Stimulated activated CD4-positive, alpha-beta T cell treated with anti-CD3 and anti-CD28 coated beads, Interleukin-1b, Interleukin-23, amount 100 ng/mL, for 48 hours (primary cell): ENCODE measurements at places on chromosomes 1 and 21.

DNA sequence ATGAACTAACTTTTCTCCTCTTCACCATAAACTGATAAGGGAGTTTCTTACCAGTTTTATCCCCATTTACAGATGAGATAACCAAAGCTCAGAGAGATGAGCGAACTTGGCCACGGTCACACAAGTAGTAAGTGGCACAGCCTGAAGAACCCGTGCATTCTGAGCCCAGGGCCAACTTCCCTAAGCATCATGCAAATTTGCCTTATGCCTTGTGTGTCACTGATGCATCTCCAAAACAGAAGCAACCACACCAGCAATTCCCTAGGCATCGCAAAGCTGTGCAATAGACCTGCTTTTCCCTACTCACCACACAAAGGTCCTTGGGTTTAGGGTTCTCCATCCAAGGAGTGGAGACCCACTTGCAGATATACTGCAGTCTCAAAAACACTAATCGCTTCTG lies 304.5 kb upstream of the KAZN start:
- DNase-seq, result no peak

- no peak for DNase-seq
These were observed 139.8 kb downstream of the AJAP1 start for GRCh38 chr1:4794020-4794780.

DNA sequence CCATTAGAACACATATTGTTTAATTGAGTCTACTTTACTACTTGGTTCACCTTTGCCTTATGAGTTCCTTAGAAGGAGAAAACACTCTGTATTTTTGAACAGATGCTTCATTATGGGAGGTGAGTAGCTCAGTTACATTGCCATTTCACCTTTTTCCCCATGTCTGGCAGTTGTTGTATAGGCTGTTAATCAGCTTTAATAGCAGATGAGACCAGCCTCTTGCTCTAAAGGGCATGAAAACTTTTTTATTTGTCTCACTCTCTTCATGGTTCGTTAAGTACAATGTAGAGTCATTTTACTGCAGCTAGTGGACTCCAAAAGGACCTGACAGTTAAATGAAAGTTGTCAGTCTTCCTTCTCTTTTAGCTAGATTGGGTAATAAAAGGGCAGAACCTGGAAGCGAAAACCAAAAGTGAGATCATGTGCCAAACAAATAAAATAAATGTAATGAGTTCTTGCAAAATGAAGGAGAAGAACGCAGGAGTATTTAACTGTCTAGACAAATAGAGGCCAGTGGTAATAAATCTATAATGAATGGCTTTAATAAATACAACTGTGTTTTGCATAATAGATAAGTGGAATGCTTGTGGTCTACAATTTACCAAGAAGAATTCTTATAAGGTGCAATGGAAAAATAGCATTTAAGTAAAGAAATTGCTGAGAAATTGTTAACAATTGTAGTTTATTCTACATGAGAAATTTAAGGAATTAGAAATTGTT lies 180.0 kb upstream of the NEGR1 start:
- DNase-seq, result no peak

- no peak for DNase-seq
These were observed 104.1 kb downstream of the SLC25A24 start for GRCh38 chr1:108096089-108096488.

GRCh38 chr1:154620751-154621150 lies 12.8 kb upstream of the ADAR start:
- no peak for DNase-seq

GRCh38 chr1:206013026-206013795 lies 10.0 kb upstream of the RAB7B start:
- no peak for DNase-seq

GRCh38 chr1:116128664-116129063 lies 17.5 kb downstream of the MAB21L3 start:
- peak; percentile 68 for DNase-seq

DNA sequence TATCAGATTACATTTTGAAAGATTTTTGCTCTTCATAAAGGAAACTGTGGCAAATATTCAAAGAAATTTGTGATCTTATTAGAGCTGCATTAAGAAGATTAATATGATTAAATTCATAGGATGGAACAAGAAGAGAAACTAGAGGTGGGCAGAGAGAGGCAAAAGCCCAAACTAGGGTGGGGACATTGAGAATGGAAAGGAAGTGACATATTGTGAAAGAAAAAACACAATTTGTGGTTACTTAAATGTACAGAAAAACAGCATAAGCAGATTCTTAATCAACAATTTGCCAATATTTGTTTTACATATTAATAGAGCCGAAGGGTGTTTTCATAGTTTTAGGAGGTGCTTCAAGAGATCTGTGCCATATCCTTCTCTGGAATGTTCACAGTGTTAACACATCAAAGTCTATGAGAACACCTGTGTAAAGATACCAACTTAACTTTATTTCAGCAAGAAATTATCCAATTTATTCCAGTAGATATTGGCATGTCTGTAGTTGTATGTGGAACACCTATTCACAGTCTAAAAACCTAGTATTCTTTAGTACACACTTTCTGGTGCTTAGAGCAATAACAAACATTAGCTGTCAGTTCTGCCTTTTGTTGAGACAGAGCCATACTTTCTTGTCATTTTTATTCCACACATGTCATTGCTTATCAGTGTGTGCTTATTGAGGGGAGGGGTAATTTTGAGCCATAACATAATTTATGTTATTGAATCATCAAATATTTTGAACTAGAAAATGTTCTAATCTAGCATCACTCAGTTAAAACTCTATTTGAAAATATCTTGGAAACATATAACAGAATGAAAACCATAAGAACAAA lies 401.5 kb downstream of the PTPRC start:
- DNase-seq, result no peak

- no peak for DNase-seq
These were observed 30.2 kb downstream of the NDC1 start for GRCh38 chr1:53807916-53808315.

DNA sequence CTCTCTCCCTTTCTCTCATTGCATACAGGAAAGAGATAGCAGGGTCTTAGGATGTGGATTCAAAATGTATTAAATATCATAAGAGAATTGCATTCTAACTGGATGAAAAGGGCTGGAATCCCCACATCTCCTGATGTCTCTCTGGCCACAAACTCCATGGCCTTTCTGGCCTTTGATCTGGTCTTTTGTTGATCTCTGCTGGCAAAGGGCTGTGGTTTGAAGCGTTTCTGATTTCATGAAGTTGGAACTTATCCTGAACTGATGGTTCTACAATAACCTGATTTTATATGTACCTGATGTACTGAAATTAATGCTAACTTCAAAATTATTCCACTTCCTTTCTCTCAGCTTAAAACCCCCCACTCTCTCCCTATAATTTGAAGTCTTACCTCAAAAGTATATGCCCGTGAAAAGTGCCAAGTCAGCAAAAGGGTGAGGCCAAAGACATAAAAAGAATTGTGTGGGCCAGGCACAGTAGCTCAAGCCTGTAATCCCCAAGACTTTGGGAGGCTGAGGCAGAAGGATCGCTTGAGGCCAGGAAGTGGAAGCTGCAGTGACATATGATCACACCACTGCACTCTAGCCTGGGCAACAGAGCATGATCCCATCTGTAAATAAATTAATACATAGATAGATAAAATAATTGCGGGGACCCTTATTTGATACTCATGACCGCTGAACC lies 6.4 kb upstream of the KIF14 start:
- DNase-seq, result no peak
